ENCODE measurements at places on chromosomes 3 and 15.

DNA sequence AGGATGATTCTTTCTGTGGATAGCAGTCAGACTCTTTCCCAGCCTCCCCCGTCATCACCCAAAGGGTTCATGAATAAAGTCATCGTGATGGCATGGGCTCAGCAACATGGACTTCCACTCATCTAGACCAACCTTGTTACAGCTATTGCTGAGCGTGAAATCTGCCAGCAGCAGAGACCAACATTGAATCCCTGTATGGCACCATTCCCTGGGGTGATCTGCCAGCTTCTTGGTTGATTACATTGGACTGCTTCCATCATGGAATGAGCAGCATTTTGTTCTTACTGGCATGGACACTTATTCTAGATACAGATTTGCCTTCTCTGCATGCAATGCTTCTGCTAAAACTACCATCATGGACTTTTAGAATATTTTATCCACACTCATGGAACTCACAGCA, 195.6 kb upstream of the AZI2 start:
- no peak for DNase-seq

DNA sequence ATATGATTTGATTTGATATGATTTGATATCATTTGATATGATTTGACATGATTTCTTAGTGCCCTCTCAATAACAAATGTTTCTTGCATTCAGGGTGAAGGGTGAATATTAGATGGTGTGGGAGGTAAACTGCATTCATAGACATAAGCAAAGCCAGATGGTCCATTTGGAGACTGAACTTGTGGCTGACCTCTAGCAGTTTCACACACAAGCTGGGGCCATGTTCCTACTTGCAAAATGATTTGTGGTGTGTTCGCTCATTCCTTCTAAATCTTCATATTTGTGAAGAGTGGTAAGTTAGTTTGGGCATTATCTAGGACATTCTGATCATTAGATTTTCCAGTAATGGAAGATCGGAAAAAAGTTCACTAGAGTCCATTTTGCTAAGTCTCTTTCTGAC, 40.5 kb upstream of the CCR4 start:
- no peak for DNase-seq

DNA sequence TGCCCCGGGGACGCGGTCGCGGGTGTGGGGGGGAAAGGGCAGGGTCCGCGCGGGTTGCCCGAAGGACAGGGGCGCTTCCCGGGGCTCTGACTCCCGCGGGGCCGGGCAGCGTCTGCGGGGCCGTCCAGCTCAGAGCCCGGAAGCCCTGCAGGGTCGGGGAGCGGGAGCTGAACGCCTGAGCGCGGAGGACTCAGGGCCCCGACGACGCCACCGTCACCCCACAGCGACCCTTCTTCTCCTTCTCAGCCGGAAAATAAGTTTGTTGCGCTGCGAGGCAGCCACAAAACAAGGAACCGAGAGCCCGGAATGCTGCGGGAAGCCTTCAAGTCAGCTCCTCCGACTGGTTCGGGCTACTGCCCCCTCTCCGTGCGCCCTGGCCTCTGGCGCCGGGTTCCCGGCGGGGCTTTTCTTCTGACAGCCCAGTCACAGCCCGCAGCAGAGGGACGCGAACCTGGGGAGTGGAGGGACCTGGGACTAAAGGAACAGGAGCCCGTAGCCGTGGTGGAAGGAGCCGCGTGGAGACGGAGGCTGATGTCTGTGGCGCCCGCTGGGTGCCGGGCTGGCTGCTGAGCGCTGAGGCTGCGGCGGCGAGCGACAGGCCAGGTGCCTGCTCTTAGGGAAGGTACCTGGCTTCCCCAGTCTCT, 484 bp downstream of the CNTN4 start:
- DNase-seq = no peak

- no peak for DNase-seq
Measured at GRCh38 chr3:141273700-141274410, 42.2 kb downstream of the PXYLP1 start.

- DNase-seq = no peak
Measured at GRCh38 chr15:58924327-58924726, 9.2 kb downstream of the SLTM start.

DNA sequence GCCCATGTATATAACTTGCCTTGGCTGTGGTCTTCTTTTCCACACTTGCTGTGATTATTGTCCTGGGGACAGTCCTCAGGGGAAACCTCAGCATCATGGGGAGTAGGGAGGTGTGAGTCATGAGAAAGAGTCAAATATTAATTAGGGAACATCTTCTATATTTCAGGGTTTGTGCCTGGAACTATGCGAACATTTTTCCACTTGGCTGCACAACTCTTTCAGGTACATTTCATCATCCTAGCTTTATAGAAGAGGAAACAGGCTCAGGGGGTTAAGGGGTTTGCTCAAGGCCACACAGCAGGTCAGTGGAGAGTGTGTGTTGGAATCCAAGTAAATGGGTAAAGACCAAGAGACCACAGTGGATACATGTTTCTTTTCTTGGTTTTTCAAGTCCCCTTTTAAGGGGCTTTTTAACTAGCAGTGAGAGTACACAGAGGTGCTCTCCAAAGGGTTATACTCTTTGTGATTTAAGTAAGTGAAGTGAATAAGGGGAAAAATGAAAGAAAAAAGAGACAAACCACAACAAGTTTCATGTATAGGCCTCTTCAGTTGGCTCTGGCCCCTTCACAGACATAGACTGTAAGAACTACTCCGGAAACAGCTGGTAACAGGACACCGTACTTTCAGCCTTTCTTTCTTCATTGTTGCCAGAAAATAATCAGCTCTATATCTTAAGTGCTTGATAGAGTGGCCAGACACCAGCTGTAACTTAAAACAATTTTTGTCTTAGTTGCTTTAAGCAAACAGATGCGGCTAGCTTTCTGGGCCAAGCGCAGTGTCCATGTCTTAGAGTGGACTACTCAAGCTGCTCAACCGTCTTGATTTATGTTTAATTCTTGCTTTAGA, 64.6 kb downstream of the EEFSEC start:
- no peak for DNase-seq

- DNase-seq = no peak
Measured at GRCh38 chr15:80982205-80982604, 7.4 kb downstream of the MESD start.

- DNase-seq = no peak
Measured at GRCh38 chr3:62277450-62277849, 95.9 kb downstream of the FEZF2 start.

DNA sequence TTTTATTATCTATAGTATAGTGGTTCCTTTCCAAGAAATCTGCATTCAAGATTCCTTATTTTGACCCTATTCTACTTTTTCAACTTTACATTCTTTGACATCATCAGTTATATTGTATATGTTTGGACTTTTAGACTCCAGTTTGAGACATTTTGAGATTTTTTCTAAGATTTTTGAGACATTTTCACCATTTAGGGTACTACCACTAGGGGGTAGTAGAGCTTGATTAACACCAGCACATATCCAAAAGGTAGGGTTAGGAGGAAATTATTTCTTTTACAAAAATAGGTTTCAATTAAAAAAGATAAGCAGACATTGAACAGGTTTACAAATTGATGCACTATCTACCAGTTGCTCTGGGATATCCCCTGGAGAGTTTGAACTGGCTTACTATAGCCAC, 262.5 kb downstream of the SCAPER start:
- no peak for DNase-seq

- DNase-seq = peak; percentile 59
Measured at GRCh38 chr15:28975766-28976179, 90.0 kb downstream of the APBA2 start.

All from stimulated activated CD4-positive, alpha-beta T cell treated with anti-CD3 and anti-CD28 coated beads, Interleukin-2, amount 100 ng/mL, for 4 hours (primary cell).